ENCODE measurements at places on chromosomes 13 and 19. TPM values are rescaled to one million over a fixed set of nuclear protein-coding genes. Genes with fewer than 3 reads are reported as not detected.

The ZNF43 gene
- total RNA-seq = 0.32 TPM

The STOML3 gene
- not detected for total RNA-seq

The EXOC3L2 gene
- not detected for total RNA-seq

The ZNF30 gene
- 4.0 TPM for total RNA-seq

The SULT2A1 gene
- total RNA-seq = not detected

The PLK5 gene
- 0.22 TPM for total RNA-seq

The NKPD1 gene
- total RNA-seq = 0.09 TPM

The ZNF93 gene
- 1.1 TPM for total RNA-seq

The ZNF581 gene
- 22.3 TPM for total RNA-seq

The BST2 gene
- total RNA-seq = 24.8 TPM

The DACT3 gene
- 0.09 TPM for total RNA-seq

The TYROBP gene
- not detected for total RNA-seq

The CYP4F3 gene
- 0.42 TPM for total RNA-seq

The TRPM4 gene
- total RNA-seq = 21.4 TPM

The POGLUT2 gene
- 9.0 TPM for total RNA-seq

The ZNF540 gene
- total RNA-seq = 1.1 TPM

The DENND1C gene
- total RNA-seq = not detected

Data from MCF 10A (cell line).